ENCODE measurements at places on chromosomes 2 and 18. TPM values are rescaled to one million over a fixed set of nuclear protein-coding genes. Genes with fewer than 3 reads are reported as not detected.

SATB2 gene
- 1.3 TPM for total RNA-seq

DCDC2C gene
- not detected for total RNA-seq

YPEL5 gene
- 45.6 TPM for total RNA-seq

ZSWIM2 gene
- total RNA-seq, result not detected

ANKRD29 gene
- total RNA-seq, result 0.27 TPM

MC5R gene
- not detected for total RNA-seq

OSR1 gene
- total RNA-seq, result 0.07 TPM

ASPRV1 gene
- 0.14 TPM for total RNA-seq

C2orf49 gene
- total RNA-seq, result 17.1 TPM

IL36RN gene
- not detected for total RNA-seq

KLF11 gene
- 8.5 TPM for total RNA-seq

TANC1 gene
- 117 TPM for total RNA-seq

MITD1 gene
- 39.1 TPM for total RNA-seq

EGR4 gene
- not detected for total RNA-seq

GMPPA gene
- total RNA-seq, result 30.7 TPM

COQ10B gene
- total RNA-seq, result 26.7 TPM

CCDC85A gene
- 15.4 TPM for total RNA-seq

SKA1 gene
- 47.7 TPM for total RNA-seq

NT5C1B gene
- not detected for total RNA-seq

IL1R2 gene
- not detected for total RNA-seq

TCF23 gene
- total RNA-seq, result not detected

HOXD12 gene
- not detected for total RNA-seq

IL18R1 gene
- total RNA-seq, result 6.4 TPM

SLC9A4 gene
- not detected for total RNA-seq

IL37 gene
- not detected for total RNA-seq

TNFRSF11A gene
- total RNA-seq, result 5.5 TPM

STK17B gene
- total RNA-seq, result 16.1 TPM

PROM2 gene
- under 0.01 TPM for total RNA-seq

FAM237A gene
- not detected for total RNA-seq

LOXL3 gene
- total RNA-seq, result 0.72 TPM

CNTNAP5 gene
- not detected for total RNA-seq

IL1RL1 gene
- 159 TPM for total RNA-seq

SERPINB10 gene
- total RNA-seq, result 0.07 TPM

SP140L gene
- 25.9 TPM for total RNA-seq

SGPP2 gene
- total RNA-seq, result not detected

RNF125 gene
- 1.6 TPM for total RNA-seq

FTCDNL1 gene
- total RNA-seq, result 1.7 TPM

MRPL53 gene
- 18.4 TPM for total RNA-seq

TSPYL6 gene
- not detected for total RNA-seq

CASP10 gene
- 38.4 TPM for total RNA-seq

HOXD4 gene
- 8.7 TPM for total RNA-seq

CTAGE1 gene
- total RNA-seq, result not detected

CRYBA2 gene
- not detected for total RNA-seq

Data from thoracic aorta endothelial cell (primary cell).